HepG2 (cell line): ENCODE measurements at places on chromosomes 4 and X. TPM values are rescaled to one million over a fixed set of nuclear protein-coding genes. Genes with fewer than 3 reads are reported as not detected.

- DNase-seq, result no peak
Measured at GRCh38 chr4:166239354-166239753, 366.3 kb downstream of the TLL1 start.

DNA sequence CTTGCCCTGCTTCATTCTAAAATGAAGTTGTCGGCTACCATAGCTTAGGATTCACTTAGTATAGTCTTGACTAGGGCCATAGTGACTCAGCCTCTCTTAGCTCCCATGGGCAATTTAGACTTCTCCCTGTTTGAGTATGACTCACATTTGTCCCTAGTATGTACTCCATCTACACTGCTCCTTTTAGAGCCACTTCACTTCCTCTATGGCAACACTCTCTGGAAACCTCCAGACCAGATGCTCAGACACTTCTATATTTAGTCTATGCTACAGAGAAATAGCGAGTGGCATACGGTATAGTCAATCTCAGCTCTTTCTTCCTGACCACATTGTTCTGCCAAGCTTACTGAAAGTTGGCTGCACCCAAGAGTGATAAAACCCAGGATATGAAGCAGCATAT lies 11.2 kb downstream of the MEPE start:
- DNase-seq, result no peak

- no peak for DNase-seq
Measured at GRCh38 chr4:138953961-138954371, 61.6 kb upstream of the NOCT start.

Gene SLC6A14
- 43.2 and 70.2 TPM in 2 replicates for total RNA-seq

Gene F11
- 27.6 and 58.0 TPM in 2 replicates for total RNA-seq

GRCh38 chrX:70433848-70434351 lies 10.7 kb upstream of the DLG3 start:
- peak; percentile 54 for DNase-seq

DNA sequence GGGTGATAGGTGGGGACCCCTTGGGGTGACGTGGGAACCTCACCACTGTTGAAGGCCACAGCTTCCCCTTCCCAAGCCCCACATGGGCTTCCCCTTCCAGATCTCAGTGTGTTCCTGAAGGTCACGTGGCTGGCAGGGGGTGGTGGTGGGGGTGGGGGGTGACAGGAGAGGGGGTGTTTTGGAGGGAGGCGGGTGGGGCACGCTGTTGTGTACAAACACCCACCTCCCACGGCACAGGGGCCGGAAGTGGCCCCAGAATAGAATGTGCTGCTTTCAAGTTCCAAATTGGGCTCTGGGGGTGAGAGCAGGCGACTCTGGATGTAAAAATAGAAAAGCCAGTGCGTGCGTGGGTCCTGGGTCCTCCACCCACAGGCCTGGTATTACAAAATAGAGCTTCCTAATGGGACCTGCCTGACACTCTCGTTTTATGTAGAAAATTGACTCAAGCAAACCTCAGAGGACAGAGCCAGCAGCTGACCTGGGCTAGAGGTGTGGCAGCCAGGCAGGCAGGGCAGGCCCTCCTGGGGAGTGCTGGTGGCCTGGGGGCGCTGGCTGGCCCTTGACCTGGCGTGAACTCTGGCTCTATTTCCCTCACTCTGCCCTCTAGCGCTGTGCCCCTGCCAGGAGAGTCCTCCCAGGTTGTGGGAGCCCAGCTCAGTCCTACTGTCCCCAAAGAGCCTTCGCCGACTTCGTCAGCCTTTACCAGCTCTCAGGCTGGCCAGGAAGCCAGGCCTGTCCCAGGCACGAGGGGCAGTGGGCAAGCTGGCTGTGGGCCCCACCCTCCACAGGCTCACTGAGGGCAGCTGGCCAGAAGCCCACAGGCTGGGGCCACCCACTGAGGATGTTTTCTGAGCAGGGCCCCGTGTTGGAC lies 5.4 kb upstream of the SH3BP2 start:
- no peak for DNase-seq

Gene RAB9B
- 0.04 TPM in 2 replicates for total RNA-seq

Gene PRIMPOL
- 11.0 and 17.3 TPM in 2 replicates for total RNA-seq

DNA sequence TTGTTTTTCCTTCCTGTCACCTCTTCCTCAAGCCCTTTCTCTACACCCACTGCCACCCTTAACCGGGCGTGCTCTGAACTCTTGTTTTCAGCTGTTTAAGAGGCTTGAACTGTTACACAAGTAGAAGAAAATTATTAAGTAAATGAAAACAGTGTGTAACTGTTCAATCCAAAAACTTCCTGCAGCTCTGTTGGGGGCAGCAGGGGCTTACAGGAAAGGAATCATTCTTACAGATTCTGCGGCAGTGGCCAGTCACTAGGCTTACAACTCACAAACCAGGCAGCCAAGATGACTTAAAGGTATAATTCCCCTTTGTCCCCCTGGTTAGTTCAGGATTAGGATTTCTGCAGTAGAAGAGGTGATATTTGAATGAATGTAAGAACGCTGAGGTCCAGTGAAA lies 70.2 kb upstream of the ETNPPL start:
- no peak for DNase-seq

GRCh38 chrX:72294497-72294896 lies 11.2 kb downstream of the CITED1 start:
- no peak for DNase-seq

DNA sequence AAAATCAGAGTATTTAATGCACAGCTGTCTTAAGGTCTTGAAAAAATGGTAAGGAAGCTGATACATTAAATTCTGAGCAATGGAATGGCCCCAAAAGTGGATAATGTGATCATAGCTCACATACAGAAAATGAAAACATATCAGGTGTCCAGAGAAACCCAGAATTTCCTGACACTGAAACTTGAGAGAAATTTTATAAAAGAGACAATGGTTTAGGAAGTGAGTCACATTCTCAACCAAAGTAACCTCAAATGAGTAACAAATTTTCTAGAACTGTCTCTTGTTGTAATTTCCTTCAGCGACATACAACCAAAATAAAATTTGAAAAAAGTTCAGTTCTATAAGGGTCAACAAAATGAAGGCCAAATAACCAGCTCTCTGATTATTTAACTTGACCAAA lies 37.4 kb upstream of the PACRGL start:
- no peak for DNase-seq
